MCF 10A (cell line): ENCODE measurements at places on chromosomes 16 and 17.

DNA sequence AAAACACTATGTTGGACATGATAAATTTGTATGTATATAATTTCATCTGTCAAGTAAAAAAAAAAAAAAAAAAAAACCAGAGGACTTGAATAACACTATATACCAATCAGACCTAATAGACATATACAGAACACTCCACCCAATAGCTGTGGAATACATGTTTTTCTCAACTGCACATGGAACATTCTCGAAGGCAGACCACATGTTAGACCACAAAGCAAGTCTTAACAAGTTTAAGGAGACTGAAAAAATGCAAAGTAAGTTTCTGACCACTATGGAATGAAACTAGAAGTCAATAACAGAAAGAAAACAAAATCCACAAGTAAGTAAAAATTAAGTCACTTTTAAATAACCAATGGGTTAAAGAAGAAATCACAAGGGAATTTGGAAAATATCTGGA, 8.4 kb upstream of the CNTNAP4 start:
- peak; percentile 11 for DNase-seq

GRCh38 chr16:67718668-67719047, 458 bp downstream of the GFOD2 start:
- DNase-seq: peak; percentile 5

DNA sequence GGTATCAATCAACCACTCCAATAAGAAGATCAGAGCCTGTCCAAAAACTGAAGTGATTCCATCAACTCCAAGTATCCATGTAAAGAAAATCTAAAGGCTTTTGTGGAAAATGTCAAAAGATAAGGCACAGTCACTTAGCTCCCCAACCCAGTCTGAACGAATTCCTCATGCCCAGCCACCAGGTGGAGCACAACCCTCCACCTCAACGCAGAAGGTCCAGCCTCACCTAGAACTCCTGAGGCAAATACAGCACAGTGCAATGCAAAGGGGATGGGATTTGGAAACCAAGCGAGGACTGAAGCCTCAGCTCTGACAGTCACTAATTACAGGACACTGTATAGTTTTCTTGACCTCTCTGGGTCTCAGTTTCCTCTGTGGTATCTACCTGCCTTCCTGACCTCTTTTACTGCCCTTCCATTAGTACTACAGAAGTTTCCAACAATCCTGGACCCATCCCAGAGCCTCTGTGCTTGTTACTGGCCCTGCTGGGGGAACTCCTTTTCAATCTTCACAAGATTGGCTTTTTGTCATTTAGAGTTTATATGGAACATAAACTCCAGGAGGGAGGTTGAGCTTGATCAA, 2.0 kb downstream of the NCBP3 start:
- peak; percentile 60 for DNase-seq

DNA sequence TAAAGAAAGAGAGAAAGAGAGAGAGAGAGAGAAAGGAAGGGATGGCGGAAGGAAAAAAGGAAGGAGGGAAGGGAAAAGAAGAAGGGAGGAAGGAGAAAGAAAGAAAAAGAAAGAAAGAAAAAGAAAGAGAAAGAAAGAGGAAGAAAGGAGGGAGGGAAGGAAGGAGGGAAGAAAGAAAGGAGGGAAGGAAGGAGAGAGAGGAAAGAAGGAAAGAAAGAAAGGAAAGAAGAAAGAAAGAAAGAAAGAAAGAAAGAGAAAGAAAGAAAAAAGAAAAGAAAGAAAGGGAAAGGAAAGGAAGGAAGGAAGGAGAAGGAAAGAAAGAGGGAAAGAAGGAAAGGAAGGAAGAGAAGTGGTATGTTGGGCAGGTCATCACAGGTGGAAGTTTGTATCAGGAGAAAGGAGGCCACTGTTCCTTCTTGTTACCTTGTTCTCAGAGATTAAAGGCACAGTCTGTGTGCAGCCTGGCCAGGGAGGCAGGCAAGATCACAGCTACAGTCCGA, 19.3 kb downstream of the SLC35G3 start:
- no peak for DNase-seq

GRCh38 chr16:27726621-27727261, 176.8 kb downstream of the KATNIP start:
- peak; percentile 87 for DNase-seq

DNA sequence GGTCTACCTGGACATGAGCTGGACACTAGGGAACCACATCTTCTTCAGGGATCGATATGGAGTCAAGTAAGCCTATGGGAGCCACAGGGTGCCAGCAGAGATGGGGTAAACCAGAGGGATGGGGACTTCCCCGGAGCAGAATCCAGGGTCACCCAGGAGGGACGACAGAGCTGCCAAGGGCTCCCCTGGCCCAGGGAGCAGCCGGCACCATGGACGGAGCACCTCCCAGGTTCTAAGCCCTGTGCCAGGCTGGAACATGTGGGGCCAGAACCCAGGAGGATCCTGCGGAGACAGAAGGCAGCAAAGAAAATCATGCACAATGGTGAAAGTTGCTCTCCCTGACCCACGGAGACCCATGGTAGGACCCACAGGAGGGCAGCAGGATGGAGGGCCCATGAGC, 33.6 kb upstream of the KSR1 start:
- DNase-seq: no peak

GRCh38 chr16:27547134-27547533, 2.6 kb downstream of the GTF3C1 start:
- DNase-seq: peak; percentile 65

GRCh38 chr17:6786618-6787017, 10.6 kb downstream of the FBXO39 start:
- peak; percentile 83 for DNase-seq

GRCh38 chr16:86458149-86458777, 52.1 kb upstream of the FOXF1 start:
- no peak for DNase-seq

GRCh38 chr17:64130559-64131001, 636 bp upstream of the ERN1 start:
- peak; percentile 17 for DNase-seq

DNA sequence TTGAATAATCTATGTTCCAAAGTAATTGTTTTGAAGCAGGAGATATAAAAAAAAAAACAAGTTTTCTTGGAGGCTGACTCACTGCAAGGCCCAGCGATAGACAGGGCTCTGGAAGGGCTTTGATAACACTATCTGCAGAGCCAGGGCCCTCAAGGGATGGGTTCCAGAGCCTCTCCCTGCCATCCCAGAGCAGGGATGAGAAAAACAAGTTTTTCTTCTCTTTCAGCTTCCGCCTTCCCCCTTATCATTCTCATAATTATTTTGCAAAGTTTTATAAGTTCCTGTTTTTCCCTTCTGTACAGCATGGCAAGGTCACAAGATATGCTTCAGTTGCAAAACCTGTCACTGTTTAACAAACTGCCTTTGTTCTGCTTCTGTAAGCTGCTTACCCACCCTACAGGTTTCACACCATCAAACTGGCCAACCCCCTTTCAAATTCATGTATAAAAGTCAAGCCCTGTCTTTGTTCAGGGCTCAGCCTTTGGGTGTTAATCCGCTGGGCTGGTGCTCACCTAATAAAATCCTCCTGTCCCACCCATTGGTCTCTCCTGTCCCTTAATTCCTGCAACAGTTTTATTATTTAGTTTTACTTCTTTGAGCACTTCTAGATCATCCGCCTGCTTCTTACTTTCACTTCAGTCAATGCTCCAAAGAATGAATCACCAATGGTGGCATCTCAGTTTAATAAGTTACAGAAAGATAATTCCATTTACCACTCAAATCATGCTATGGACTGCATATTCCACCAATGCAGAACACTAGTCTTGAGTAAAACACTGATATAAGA, 5.6 kb upstream of the THUMPD1 start:
- DNase-seq: no peak

DNA sequence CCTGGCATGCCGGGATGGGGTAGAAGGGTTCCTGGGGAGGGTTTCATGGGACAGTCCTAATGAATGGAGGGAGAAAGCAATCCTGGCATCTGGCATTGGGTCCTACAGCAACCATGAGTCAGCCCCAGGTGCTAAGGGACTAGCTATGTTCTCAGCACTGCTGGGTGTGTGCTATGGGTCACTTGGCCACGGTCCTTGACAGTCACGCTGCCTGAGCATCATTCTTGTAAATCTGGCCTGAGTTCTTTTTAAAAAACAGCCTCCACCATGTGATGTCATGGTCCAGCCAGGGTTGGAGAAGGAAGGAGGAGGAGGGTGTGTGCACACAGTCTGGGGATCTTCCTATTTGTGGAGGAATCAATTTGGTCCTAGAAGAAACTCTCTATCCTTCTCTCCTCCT, 6.2 kb upstream of the RAMP2 start:
- peak; percentile 42 for DNase-seq

- no peak for DNase-seq
These were observed 878 bp downstream of the TRIM72 start for GRCh38 chr16:31214708-31215286.

- DNase-seq: no peak
These were observed at the start of gene MYO15B for GRCh38 chr17:75587675-75588595. MYO15B (plus strand) TSS chr17:75587800; CDS start chr17:75588058, 258 bp downstream.

GRCh38 chr16:10080051-10080772, 102.0 kb downstream of the GRIN2A start:
- peak; percentile 88 for DNase-seq

GRCh38 chr17:72393553-72393952, 272.7 kb downstream of the SOX9 start:
- DNase-seq: peak; percentile 73

GRCh38 chr17:71201639-71202038, 919.2 kb upstream of the SOX9 start:
- no peak for DNase-seq

GRCh38 chr16:87212026-87212425, 105.2 kb downstream of the C16orf95 start:
- no peak for DNase-seq

GRCh38 chr17:65293584-65294180, 156.5 kb downstream of the RGS9 start:
- DNase-seq: no peak

DNA sequence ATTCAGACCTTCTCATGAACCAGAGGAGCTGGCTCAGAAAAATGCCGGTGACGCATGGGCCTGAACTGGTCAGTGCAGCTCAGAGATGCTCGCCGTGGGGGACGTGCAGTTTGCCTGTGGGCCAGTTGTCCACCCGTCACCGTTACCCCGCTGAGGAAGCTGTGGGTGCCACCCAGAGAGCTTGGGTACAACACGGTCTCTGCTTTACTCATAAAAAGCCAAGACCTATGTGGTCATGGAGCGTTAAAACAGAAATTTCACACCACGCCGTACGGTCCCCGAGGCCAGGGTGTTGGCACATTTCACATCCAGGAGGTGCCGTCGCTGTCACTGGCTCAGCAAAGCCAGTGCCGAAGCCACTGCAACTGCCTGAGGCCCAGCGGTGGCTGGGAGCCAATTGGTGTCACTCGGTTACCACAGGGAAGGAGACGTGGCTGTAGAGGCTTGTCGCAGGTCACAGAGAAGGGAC, 120.9 kb downstream of the METRNL start:
- no peak for DNase-seq

GRCh38 chr16:15502041-15502725, 67.8 kb downstream of the BMERB1 start:
- DNase-seq: peak; percentile 86

- no peak for DNase-seq
These were observed 6.4 kb upstream of the MTSS2 start for GRCh38 chr16:70692130-70692872.

DNA sequence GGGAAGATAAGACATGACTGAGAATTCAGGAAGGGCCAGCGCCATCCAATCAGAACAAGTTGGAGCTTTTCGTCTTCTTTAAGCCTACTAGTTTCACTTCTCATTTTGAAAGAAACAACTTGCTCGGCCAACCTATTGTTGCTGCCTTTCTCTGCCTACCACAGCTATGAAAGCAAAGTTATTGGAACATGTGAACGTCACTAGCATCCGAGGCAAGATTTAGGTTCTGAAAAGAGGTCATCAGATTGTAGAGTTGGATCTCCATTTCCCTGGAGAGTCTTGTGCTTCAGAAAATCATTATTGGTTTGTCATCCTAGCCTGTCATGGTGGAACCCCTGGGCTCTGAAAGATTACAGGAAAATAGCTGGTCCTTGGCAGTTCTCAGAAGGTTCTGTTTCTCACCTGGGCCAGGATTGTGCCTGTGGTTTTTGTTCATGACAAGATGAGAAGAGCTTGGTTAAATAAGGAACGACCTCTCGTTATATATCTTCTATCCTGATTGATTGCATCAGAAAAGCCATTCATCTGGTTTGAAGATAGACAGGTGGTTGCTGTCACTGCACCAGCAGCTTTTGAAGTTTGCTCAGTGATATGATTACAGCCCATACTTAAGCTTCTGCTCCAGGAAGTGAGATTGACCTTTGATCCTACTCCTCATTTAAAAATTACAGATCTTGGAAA, 25.3 kb downstream of the CDH13 start:
- DNase-seq: no peak

DNA sequence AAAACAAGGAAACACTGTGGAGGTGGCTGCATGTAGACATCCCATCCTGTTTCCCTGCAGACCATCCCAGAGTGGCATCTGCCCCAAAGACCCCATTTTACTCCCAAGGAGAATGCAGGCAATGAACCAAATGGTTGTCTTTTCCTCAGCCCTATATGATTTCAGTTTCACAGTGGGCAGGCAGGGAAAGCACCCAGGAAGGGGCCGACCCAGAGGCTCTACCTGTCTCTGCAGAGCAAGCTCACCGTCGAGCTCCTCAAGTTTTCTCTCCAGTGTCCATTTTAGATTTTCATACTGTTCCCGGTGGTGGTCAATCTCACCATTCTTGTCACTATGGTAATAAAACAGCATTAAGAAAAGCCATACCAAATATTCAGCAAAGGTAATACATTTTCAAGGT, 14.6 kb downstream of the CCDC57 start:
- no peak for DNase-seq

GRCh38 chr17:70447588-70447987, 278.3 kb downstream of the KCNJ2 start:
- peak; percentile 27 for DNase-seq

DNA sequence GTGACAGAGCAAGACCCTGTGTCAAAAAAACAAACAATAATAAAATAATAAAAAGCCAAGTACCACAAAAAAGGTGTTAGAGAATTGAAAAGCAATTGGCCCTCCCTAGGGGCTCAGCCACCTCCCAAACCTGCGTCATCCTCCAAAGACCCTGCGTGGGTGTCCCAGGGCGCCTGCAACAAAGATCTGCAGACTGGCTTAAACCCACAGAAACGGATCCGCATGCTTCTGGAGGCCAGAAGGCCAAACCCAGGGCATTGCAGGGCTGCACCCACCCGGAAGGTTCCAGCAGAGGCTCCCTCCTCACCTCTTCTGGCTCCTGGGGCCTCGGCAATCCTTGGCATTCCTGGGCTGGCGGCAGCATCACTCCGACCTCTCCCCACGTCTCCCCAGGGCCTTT, 1.5 kb downstream of the ENPP7 start:
- DNase-seq: no peak

DNA sequence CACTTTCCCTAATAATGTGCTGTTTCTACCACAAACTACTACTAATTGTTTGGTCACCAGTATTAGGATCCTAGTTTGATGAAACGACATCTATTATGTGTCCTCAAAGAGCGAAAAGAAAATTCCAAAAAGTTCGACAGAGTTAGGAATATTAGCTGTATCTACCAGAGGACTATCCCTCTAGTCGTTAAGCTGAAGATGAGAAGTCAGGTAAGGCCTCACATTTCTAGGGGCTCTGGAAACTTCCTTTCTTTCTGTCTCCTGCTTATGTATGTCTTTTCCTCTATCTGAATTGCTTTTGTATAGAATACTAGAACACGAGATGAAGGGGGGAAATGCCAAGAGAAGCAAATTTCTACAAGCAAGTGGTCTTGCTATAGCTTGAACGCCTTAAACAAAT, 1.6 kb downstream of the GLG1 start:
- no peak for DNase-seq
